Neural crest cell (in vitro differentiated cells): ENCODE measurements at places on chromosomes 13 and 19.
A peak's percentile ranks its signal among the peaks of the same experiment; 100 is the strongest.

DNA sequence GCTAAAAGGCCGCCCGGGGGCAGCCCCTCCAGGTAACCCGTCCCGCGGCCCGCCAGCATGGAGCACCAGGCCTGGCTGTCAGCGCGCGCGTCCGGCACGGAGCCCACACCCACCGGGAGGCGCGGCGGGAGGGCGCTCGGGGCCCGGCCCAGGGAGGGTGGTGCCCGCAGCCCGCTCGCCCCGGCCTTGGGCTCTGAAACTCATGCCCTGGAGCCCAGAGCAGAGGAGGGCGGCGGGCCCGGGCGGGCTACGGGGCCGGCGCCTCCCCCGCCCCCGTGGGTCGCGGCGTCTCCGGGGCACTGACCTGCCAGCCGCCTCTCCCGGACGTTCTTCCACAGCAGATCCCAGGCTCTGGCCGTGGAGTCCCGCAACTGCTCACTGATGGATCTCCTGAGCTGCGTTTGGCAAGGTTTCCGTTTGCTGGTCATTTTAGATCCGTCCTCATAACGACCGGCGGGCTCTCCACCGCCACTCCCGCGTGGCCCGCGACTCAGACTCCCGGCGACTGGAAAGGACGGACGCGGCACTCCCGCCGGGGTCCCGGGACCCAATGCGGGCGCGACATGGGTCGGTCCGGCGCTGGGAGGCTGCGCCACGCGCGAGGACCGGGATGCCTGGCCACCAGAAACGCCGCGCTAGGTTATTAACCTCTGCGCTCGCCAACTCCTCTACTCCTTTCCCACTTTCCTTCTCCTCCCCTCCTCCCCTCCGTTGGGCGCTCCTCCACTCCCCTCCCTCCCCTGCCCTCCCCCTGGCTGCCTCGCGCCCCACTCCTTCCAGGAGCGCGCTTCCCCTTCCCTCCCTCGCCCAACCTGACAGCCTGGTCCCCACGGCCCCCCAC, 64.7 kb upstream of the STARD13 start:
- peak; percentile 12 for DNase-seq

DNA sequence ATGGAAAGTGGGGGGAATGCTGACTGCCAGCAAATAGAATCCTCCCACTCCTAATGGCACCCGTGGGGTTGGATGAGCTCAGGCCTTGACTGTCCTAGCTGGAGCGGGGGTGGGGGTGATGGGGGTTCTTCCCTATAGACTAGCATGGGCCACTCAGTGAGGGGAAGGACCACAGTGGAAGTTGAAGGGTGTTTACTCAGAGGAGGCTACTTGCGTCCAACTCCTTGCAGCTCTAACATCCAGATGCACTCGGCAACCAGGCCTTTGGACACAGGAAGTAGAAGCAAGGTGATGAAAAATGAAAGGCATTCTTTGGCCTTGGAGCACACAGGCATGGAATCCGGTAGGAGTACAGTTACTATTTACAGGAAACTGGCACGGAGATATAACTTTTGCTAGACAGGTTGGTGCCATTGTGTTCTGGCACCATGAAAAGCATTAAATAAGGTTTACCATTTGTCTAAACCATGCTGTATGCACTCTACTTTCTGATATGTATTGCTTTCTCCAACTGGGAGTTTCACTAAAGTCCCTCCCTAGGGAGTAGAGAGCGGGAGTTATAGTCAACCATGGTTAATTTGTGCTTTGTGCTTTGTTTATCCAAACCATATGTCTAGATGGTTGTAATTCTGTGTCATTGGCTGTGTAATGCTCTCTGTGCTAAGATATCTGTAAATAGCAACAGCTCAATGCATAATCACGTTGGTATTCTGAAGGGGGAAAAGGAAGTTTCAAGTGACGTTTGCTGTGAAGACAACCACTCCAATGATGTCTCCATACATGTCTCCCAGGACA, 125.3 kb downstream of the TSHZ3 start:
- DNase-seq, result no peak

DNA sequence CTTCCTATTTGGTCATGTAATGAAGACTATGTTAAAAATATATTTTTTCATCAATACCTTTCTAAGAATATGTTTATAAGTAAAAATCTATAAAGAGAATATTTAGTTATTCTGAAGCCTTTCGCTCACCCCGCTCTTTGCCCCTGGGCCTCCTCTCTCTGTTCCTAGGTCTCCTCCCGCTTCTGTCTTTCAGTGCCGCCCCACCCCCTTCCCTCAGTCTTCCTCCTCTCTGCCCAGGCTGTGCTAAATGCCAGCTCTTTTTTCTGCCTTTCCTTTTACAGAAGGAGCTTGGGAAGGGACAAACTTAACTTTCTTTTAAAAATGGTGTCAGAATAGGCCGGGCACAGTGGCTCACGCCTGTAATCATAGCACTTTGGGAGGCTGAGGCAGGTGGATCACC, 22.8 kb downstream of the HIF3A start:
- no peak for DNase-seq

GRCh38 chr19:1725100-1726064, 27.9 kb upstream of the ONECUT3 start:
- DNase-seq, result peak; percentile 72

DNA sequence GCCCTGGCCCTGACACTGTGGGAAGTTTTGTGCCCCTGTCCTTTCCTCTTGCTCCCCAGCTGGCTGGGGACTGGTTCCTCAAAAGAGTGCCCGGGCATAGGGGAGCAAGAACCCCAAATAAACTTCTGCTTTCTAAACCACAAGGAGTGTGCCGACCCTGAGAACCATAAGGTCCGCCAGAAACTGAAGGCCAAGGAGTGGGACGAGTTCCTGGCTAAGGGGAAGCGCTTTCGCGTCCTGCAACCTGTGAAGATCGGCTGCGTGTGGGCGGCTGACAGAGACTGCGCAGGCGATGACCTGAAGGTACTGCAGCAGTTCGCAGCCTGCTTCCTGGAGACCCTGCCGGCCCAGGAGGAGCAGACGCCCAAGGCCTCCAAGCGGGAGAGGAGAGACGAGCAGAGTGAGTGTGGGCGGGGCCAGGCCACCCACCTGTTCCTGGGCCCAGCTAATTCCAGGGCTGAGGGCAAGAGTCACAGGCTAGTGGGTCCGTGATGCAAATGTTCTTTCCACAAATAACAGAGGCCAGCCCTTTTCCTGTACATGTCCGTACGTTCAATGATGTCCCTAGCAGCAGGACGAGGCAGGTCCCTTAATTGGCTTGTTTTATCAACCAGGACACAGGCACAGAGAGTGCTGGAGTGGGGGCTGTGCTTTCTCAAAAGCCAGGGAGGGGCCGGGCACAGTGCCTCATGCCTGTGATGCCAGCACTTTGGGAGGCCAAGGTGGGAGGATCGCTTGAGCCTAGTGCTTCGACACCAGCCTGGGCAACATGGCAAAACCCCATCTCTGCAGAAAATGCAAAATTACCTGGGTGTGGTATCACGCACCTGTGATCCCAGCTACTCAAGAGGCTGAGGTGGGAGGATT, 25.6 kb downstream of the UBXN6 start:
- no peak for DNase-seq

DNA sequence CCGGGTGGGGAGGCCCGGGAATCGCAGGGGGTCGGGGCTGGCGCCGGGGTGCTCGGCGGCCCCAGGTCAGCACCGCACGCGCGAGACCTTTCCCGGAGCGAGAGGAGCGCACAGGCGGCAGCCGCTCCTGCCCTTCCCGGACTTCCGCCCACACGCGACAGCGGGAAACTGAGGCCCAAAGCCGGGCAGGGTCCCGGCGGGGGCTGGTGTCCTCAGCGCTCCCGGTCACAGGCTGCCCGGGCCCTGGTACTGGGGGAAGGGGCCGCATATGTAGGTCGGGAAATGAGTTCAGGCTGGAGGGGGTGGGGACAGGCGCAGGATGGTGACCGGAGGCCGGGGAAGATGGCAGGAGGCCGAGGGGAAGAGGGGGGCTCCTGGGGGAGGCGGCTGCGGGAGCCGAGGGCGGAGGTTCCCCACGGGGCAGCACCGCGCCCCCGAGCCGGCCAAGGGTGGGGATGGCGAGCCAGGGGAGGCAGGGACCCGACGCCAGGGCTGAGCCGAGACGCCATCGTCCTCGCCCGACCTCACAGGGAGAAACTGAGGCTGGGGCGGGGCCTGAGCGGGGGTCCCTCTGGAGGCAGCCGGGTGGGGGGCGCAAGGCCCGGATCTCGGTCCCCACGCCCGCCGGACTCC, 662 bp downstream of the CBARP start:
- no peak for DNase-seq

GRCh38 chr13:82344867-82345266, 1537.4 kb downstream of the SLITRK1 start:
- no peak for DNase-seq

- DNase-seq, result no peak
Observed at GRCh38 chr19:2040647-2041432, 10.2 kb downstream of the MKNK2 start.
